ENCODE measurements at places on chromosomes 6 and 20.
A peak's percentile ranks its signal among the peaks of the same experiment; 100 is the strongest.

DNA sequence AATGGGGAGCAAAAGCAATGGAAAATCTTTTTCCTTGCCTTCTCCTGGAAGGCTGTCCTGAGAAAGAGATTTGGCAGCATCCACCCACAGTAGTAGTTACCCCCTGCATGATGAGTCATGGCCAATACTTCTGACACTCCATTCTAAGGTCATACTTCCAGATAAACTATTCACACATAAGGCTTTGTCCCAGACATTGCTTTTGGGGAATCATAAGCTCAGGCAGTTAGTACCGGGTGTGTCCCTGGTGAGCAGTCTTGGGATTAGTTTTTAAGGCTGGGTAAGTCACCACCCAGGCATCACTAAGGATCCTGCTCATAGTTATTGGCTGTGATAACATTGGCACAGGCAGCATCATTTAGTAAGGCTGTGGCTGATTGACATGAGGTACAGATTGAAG is 160.6 kb upstream of the GGTLC1 start:
- DNase-seq = no peak

DNA sequence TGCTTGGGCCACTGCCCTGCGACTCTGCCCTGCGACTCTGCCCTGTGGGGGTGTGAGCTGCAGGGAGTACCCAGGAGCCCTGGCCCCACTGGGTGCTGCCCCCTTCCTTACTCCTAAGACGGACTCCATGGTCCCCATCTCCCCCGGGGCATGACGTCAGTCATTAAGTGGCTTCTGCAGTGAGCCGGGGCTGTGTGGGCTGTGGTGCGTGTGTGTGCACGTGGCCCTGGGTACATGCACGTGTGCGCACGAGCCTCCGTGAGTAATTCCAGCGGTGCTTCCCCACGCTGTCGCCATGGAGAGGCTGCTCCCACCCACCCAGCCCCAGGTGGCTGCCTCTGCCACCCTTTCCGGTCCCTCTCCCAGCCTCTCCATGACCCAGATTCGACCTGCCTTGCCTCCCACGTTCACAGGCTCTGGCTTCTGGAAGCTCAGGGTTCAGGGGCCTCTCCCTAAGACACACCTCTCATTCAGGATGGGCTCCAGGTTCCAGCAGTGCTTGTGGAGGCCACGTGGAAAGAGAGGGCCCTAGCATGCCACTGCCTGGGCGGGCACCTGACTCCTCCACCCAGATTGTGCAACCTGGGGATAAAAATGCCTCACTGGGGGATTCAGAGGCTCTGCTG is 88.3 kb downstream of the DLGAP4 start:
- no peak for DNase-seq

DNA sequence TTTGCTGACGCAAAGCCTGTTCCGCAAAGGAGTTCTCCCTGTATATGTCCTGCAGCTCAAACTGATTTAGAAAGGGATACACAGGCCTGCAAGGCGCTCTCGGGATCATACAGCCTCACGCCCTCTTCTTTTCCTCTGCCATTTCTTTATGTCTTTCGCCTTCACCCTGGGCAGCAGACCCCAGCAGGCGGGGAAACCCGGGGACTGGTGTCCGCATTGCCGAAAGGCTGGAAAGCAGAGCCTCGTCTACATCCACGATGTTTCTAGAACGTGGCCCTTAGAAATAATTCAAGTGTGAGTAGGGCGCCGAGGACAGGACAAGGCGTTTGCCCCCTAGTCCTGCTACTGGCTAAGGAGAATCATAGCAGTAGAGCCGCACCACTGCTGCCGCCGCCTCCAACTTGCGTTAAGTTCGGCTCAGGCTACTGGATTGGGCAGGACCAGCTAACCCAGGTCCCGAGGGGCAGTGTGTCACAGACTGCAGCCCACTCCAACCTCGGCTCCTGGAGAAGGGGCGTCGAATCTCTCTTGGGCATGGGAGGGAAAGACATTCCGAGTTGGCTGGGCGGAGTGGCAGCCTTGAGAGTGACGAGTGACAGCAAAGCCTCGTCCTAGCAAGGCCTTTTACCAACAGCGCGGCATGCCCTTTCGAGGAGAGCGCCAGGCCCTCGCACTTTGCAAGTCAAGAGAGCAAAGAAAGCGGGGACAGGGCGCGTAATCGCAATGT is 2.6 kb upstream of the TBX18 start:
- no peak for DNase-seq

DNA sequence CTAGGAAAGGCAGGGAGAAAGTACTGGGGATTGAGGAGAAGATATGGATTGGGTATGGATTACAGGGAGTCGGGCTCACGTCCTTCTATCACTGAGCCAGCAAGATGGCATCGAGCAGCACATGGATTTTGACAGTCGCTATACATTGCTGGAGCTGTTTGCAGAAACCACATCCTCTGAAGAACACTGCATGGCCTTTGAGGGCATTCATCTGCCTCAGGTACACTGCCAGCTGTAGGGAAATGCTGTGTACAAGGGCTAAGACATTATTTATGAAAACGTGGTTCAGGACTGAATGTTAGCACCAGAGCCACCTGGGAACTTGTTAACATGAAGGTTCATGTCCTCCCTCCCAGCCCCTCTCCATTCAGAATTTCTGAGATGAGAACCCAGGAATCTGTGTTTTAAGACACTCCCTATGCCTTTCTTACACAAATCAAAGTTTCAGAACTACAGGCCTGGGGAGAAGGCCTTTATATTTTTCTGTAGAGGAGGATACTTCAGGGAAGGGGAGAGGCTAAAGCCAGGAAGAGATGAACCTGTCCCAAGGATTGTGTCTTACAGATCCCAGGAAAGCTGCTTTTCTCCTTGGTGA is 3.5 kb downstream of the CUL9 start:
- no peak for DNase-seq

DNA sequence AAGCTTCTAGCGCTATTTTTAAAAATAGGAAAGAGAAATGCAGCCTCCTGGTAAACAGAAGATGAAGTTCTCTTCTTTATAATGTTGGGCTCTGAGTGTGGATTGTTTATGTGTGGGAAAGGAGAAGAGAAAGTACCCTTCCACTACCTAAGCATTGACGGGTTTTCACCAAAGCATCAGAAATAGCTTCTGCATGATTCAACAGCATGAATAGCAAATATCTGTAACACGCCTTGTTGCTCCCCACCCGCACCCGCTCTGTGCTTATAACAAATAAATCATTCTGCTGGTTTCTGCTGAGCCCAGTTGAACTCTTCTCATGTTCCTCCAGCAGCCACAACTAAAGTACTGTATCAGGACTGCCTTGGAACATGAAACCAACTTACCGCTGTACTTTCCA is 20.7 kb downstream of the TXLNB start:
- DNase-seq = no peak

DNA sequence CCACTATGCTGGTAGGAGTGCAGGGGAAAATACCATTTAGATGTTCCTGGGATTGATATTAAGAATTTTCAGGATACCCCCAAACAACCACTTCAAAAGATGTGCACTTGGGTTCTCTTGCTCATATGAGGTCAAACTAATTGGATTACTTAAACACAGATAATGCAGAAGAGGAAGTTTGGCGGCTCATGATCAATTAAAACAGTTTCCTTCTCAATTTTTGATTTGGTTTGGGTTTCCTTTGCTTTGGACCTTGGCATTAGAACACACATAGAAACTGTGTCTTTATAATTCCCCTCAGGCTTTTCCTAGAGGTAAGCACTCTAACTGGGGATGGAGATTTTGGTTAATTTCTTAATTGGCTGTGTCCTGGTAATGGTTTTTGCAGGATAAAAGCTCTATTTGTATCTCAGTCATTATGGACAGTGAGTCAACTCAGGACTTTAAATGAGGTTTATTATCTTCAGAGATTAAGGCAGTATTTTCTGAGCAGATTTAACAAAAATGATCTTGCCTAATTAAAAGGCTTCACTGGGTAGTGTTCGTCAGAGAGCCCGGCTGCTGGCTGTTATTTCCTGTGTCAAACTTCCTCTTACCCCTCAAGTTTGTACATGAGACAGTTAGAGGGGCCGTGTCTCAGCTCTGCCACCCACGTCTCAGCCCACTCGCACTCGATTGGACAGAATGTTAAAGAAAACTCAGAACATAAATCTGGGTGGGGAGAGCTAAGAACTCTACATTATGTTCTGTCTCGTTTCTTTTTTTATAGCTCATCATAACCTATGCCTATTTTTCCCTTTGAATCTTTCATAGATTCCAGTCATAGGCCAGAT is 50.3 kb upstream of the PREP start:
- peak; percentile 13 for DNase-seq

DNA sequence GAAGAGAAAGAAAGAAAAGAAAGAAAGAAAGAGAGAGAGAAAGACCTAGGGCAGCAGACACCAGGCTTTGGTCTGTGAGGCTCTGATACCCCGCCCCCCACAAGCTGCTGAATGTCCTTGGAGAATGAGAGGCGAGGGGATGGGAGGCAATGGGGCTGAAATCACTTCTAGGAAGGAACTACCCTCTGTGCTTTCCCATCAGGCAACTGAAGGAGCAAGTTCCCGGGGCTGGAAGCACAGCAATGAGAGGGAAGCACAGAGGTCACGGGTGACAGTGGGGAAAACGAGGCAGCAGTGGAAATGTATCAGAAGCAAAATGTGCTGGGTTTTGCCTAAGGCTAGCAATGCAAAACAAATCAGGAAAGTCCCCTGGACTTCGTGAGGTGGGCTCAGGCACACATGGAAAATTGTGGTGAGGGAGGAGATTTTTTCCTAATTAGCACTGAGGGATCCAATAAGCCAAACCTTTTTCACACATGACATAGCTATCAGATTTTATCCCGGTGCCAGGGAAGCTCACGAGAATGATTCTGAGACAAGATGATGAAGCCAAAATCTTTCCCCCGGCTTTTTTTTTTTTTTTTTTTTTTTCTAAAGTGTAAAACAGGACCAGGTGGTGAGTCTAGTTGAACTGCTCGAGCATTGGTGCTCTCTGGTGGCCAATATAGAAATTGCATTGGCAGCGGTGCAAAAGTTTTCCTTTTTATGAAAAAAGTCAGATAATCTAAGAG is 16.8 kb upstream of the ARFGEF2 start:
- DNase-seq = peak; percentile 45

GRCh38 chr6:82033631-82034211 is 213.8 kb downstream of the IBTK start:
- DNase-seq = no peak

GRCh38 chr20:41638456-41638855 is 20.3 kb upstream of the CHD6 start:
- DNase-seq = no peak

- no peak for DNase-seq
These were observed 25.7 kb downstream of the LAMA4 start for GRCh38 chr6:112228480-112229332.

GRCh38 chr6:41406728-41407489 is 71.5 kb downstream of the NCR2 start:
- no peak for DNase-seq

DNA sequence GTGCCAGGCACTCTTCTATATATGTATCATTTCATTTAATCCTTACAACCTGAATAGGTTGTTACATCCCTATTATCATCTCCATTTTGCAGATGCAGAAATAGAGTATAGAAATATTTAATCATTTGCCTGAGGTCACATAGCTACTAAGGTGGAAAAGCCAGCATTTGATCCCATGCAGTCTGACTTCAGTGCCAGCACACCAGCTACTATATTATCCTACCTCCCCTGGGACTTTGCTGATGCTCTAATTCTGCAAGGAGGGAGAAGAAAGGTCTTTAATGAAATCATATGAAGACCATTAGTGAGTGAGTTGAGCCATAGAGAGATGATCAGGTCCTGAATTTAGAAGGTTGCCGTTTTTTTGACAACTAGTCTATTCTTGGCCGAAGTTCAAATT is 53.7 kb downstream of the TOP1 start:
- DNase-seq = no peak

GRCh38 chr6:35142588-35143569 is 1.7 kb upstream of the TCP11 start:
- DNase-seq = no peak

DNA sequence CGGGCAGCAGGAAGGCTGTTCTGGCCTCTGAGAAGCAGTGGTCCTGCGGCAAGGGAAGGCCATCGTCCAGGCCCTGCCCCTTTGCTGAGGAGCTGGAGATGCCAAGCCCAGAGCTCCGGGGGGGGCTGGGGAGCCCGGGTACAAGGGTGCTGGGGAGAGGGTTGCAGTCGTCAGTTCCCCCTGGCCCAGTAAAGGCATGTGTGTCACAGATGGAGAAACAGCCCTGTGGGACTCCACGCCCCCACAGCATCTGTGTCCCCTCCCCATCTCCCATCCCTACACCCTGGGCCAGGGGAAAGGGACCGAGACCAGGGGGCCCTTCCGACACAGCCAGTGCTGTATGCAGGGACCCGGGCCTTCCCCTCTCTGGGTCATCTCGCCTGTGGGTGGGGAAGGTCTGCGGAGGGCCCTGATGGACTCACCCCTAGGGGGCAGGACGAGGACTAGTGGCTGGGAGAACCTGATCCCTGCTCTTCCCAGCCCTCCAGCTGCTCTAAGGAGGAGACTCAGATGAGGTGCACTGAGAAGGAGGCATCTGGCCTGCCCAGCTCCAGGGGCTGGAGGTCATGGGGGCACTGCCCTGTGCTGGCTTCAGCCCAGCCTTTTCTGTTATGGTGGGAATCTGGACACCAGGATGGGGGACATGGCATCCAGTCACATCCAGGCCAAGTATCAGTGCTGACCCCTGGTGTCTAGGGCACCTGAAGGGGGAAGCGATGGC is 609 bp downstream of the MYL9 start:
- no peak for DNase-seq
